ENCODE measurements at places on chromosomes 7 and 10. TPM values are rescaled to one million over a fixed set of nuclear protein-coding genes. Genes with fewer than 3 reads are reported as not detected.
A peak's percentile ranks its signal among the peaks of the same experiment; 100 is the strongest.

Gene CYP3A7
- total RNA-seq: not detected

Gene CALCR
- total RNA-seq: not detected

Gene ASZ1
- total RNA-seq: not detected

Gene ENTPD1
- 35.6 TPM for total RNA-seq

Gene GRB10
- total RNA-seq: 13.7 TPM

- H3K4me1 ChIP-seq: peaks cover 12% of the 10 kb centered on the region
- H3K27me3 ChIP-seq: no peaks in the 10 kb centered on the region
- H3K36me3 ChIP-seq: no peaks in the 10 kb centered on the region
- no peak overlapping the region for H3K4me3 ChIP-seq
Measured at GRCh38 chr10:35377050-35377728, 40.9 kb downstream of the CCNY start.

Gene SEMA3C
- total RNA-seq: 80.4 TPM

Gene VWA2
- 3.3 TPM for total RNA-seq

GRCh38 chr10:72248468-72249151 lies 25.1 kb upstream of the DDIT4 start:
- H3K4me3 ChIP-seq: no peak overlapping the region
- H3K4me1 ChIP-seq: peaks cover 92% of the 10 kb centered on the region
- H3K27ac ChIP-seq: peak overlapping the region; percentile 93
- DNase-seq: peak; percentile 90
- no peaks in the 10 kb centered on the region for H3K36me3 ChIP-seq
- H3K27me3 ChIP-seq: no peaks in the 10 kb centered on the region

- no peaks in the 10 kb centered on the region for H3K36me3 ChIP-seq
- DNase-seq: no peak
- H3K27ac ChIP-seq: no peak overlapping the region
- no peak overlapping the region for H3K4me3 ChIP-seq
Measured at GRCh38 chr10:21488957-21489446, 36.5 kb downstream of the SKIDA1 start.

Gene ANKRD61
- total RNA-seq: not detected

Gene CFAP69
- total RNA-seq: 1.4 TPM

Gene ZCWPW1
- total RNA-seq: 0.68 TPM

- DNase-seq: no peak
- H3K27ac ChIP-seq: no peak overlapping the region
- H3K36me3 ChIP-seq: no peaks in the 10 kb centered on the region
- no peaks in the 10 kb centered on the region for H3K27me3 ChIP-seq
- no peaks in the 10 kb centered on the region for H3K4me1 ChIP-seq
Measured at GRCh38 chr7:148014541-148014940, 576.0 kb upstream of the C7orf33 start.

DNA sequence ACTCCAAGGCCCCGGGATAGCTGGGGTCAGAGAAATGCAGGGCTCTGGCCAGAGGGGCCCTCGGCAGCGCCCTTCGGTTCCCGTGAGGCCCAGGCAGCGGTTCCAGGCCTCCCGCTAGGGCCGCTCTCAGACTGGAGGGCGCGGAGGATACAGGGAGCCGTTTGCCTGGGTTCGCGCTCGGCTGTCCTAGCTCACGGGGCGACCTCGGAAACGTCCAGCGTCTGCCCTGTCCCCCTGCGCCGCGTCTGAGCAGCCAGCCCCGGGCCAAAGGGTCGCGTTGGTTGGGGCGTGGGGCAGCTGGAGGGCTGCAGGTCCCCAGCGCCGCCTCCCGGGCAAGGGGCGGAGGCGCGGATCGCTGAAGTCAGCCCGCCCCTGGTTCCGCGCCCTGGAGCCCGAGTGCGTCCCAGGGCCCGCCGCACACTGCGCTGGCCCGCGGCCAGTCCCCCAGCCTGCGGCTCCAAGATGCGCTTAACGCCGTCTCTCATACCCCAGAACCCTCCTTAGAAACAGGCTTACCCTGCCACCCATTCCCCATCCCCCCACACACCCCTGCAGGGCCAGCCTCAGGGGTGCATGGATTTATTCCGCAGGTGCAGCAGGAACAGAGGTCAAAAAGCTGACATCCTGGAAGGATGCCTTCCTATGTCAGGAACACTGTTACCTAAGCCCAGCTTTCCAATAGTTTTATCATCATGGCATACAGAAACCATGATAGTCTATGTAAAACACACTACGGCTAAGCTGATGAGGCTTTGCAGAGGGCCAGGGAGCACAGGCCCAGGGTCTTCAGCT lies 22.1 kb upstream of the OPN4 start:
- no peaks in the 10 kb centered on the region for H3K4me1 ChIP-seq
- peak; percentile 28 for DNase-seq
- H3K4me3 ChIP-seq: peak overlapping the region; percentile 45
- H3K27ac ChIP-seq: no peak overlapping the region

GRCh38 chr10:21195252-21195651 lies 298.1 kb upstream of the NEBL start:
- no peak overlapping the region for H3K4me3 ChIP-seq
- no peaks in the 10 kb centered on the region for H3K36me3 ChIP-seq
- DNase-seq: peak; percentile 15
- H3K4me1 ChIP-seq: no peaks in the 10 kb centered on the region
- no peaks in the 10 kb centered on the region for H3K27me3 ChIP-seq

GRCh38 chr10:3723766-3724165 lies 61.2 kb downstream of the KLF6 start:
- no peak overlapping the region for H3K4me3 ChIP-seq
- no peak for DNase-seq
- H3K4me1 ChIP-seq: no peaks in the 10 kb centered on the region
- no peaks in the 10 kb centered on the region for H3K36me3 ChIP-seq
- no peak overlapping the region for H3K27ac ChIP-seq
- H3K27me3 ChIP-seq: no peaks in the 10 kb centered on the region

Gene GPER1
- total RNA-seq: 12.9 TPM
